Inflammatory macrophage treated with lipopolysaccharide for 4 hours (primary cell): ENCODE measurements at places on chromosomes 13 and 19.

- no peak for DNase-seq
Measured at GRCh38 chr13:23828866-23829265, 60.3 kb downstream of the MIPEP start.

- no peak for DNase-seq
Measured at GRCh38 chr19:49981603-49982593, 20.9 kb upstream of the SIGLEC11 start.

DNA sequence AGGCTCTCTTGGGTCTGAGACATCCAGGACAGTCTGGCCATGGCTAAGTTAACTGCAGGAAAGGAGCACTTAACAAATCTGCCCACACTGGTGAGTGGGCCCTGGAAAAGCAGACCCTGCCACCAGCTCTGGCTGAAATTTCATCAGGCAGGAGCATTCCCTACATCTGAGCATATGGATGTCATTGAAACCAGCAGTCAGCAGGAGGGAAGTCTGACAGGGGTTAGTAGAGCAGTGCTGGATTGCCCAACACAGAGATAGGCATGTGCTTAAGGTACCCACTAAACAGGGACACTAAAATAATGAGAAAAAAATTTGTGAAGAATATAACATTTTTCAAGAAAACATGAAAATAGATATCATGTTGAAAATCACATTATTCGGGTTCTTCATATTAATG is 13.6 kb upstream of the ACOD1 start:
- DNase-seq: no peak

DNA sequence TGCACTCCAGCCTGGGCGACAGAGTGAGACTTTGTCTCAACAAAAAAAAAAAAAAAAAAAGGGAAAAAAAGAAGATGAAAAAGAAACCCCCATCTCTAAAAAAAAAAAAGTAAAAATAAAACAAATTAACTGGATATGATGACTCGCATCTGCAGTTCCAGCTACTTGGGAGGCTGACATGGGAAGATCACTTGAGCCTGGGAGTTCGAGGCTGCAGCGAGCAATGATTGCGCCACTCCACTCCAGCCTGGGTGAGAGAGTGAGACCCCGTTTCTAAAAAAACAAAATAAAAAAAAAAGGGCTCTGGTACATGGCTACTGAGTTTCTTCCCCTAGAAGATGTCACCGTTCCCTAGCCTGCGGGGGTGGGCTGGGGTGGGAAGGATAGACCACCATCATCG is 2.4 kb upstream of the CATSPERG start:
- DNase-seq: no peak

GRCh38 chr13:96687191-96687590 is 307.1 kb downstream of the OXGR1 start:
- no peak for DNase-seq

- peak; percentile 92 for DNase-seq
Measured at GRCh38 chr19:41328842-41329225, 18.9 kb downstream of the CCDC97 start.
